Testis (tissue), 5 donors: ENCODE measurements at places on chromosomes 6 and 20. TPM values are rescaled to one million over a fixed set of nuclear protein-coding genes. Genes with fewer than 3 reads are reported as not detected.

DNA sequence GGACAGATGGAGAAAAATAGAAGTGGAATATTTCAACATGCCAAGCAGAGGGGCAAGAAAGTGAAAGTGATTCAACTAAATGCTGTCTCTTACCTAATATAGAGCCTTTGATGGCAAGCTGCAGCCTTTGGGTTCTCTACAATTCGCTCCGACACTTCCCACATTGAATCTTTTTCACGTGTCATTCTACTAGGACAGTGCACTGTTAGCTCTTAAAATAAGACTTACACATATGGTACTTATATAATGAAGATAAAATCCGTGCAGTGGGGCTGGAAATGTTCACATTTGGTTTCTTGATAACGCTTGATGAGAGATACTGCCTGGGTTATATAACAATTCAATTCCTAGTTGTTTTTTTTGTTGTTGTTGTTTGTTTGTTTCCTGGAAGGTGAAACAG lies 502.4 kb downstream of the LMBRD1 start:
- DNase-seq = no peak

DNA sequence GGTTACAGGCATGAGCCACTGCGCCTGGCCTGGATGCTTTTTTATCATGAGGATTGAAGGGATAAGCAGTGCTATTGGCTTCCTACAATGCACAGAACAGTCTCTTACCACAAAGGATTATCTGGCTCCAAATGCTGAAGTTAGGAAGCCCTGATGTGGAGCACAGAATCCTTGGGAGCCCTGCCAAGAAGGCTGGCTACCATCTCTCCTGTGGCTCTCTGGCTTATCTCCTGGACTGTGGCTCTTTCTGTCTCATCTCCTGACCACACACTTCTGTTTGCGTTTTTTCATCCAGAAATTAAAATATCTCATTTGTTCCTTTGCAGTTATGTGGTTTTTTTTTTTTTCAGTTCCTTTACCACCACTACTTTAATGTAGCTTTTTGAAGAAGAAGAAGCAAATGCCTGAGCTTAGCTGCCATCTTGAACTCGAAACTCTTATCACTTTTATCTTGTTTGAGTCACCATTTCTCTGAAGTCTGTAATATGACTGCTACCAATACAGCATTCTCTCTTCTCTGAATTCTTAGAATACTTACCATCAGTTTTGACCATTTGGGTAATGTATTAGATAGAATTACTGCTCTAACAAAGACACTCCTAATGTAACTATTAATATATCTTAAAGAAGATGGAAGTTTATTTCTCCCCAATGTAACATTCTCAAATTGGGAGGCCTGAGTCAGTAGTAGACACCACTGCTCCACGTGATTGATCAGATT lies 1044.7 kb downstream of the KIF16B start:
- peak; percentile 68 for DNase-seq

- no peak for DNase-seq
Observed at GRCh38 chr6:36633370-36633769, 39.2 kb downstream of the SRSF3 start.

DNA sequence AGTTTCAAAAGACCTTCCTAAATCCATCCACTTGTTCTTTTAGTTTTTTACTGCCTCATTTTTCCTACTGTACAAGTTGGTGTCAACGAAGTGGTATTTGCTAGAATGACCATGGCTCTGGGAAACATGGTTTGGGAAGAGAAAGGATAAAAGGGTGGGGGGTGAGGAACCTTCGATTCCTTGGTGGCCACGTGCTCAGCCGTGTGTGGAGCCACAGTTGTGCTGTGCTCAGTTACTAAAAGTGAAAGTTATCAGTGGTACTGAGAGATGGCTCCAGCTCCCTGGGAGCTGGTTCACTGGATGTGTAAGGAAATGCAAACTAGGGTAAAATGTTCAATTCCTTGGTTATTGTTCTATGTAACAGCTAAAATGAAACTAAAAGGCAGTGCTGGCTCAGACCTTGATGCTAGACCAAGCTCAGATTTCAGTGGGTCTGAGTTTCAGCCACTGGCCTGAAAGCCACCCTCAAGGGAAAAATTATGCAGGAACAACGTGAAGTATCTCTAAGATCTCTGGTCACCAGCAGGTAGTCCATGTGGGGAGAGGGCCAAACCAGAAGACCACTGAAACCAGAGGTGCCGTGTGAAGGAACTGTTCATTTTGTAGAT lies 7.4 kb upstream of the SLC22A2 start:
- no peak for DNase-seq

GRCh38 chr6:36780442-36781177 lies 58.6 kb downstream of the CPNE5 start:
- no peak for DNase-seq

- DNase-seq = no peak
Observed at GRCh38 chr6:141443668-141444289, 688.9 kb upstream of the GJE1 start.

DNA sequence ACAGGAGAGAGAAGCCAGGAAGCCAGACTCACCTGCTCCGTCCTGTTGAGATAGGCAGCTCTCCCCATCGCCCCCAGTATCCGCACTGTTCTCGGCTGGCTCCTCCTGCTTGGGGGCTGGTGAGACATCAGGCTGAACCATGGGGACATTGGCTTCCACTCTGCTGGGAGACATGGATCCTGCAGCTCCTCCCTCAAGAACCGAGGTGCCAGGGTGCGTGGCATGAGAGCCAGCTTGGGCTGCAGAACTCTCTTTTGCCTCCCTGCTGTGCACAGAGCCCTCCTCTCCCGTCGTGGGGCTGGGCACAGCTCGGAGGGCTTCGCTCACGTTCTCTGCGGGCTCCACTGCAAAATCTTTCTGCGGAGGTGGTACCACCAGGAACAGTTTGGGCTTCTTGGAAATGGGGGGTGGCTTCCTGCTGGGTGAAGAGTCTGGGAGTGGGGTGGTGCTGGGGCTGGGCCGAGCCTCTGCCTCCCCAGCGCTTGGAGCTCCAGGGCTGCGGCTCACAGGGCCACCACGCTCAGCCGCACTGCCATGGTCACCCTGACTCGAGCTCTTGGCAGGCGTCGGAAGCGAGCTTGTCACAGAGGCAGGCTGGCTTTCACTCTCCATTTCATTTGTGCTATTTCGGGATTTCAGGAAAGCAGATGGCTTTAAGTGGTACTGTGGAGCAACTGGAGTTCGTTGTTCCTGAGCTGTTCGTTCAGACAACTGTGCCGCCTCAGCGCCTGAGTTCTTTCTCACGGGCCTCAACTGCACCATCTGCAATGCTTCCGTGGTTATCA lies 26.5 kb downstream of the HEBP2 start:
- DNase-seq = no peak

The GABBR1 gene
- total RNA-seq = 26.2 TPM

The PNLDC1 gene
- total RNA-seq = 19.9 TPM

The C6orf52 gene
- total RNA-seq = 7.9 TPM
